ENCODE measurements at places on chromosomes 5 and 9. TPM values are rescaled to one million over a fixed set of nuclear protein-coding genes. Genes with fewer than 3 reads are reported as not detected.

- no peak for DNase-seq
Measured at GRCh38 chr5:168756453-168757391, 177.6 kb upstream of the PANK3 start.

Gene ARL14EPL
- not detected for polyA plus RNA-seq

- no peak for DNase-seq
Measured at GRCh38 chr9:80664327-80665210, 1024.8 kb downstream of the TLE1 start.

- no peak for DNase-seq
Measured at GRCh38 chr5:1948663-1949191, 66.0 kb upstream of the IRX4 start.

Gene TMEM252
- 1.3 TPM for polyA plus RNA-seq

GRCh38 chr9:130663258-130663976 lies 977 bp upstream of the PRDM12 start:
- DNase-seq, result no peak

- no peak for DNase-seq
Measured at GRCh38 chr9:35274993-35275392, 113.2 kb downstream of the UNC13B start.

DNA sequence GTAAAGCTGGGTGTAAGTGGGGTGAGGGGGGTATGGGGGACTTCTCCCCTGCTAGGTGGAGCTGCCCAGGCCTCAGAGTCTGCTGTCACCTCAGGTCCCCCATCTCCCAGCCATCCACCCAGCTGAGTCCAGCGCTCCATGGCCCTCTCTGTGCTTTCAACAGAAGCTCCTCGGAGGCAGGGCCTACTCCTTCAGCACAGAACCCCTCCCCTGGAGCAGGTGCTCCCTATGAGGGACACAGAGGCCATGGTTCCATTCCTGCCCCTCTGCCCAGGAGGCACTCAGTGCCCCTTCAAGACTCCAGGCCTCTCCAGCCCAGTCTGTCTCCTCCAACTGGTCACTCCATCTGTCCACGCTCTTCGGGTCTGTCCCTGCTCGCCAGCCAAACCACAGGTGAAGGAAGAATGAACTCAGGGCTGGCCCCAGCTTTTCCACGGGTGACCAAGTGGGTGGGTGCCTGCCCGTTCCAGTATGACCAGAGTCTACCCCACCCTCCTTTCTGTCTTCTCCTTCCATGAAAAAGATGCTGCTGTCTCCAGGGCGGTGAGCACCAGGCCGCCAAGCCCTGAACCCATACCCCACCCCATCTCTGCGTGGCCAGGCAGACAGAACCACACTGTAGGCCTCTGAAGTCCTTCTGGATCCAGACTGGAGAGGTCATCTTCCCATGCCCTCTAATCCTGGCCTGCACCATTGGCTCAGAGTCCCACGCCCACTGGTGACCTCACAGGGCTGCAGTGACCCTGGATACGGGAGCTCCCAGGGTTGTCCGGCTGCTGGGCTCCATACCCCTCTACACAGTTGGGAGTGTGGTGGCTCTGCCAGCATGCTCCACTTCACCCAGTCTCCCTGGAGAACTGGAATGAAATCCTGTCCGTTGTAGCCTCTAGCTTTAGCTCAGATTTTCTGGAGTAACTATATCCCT lies 11.9 kb downstream of the GBGT1 start:
- DNase-seq, result no peak

- peak; percentile 62 for DNase-seq
Measured at GRCh38 chr5:117504305-117504704, 929.7 kb upstream of the SEMA6A start.

Gene PTGDS
- polyA plus RNA-seq, result 2.3 TPM

Gene PHF24
- 0.23 TPM for polyA plus RNA-seq

DNA sequence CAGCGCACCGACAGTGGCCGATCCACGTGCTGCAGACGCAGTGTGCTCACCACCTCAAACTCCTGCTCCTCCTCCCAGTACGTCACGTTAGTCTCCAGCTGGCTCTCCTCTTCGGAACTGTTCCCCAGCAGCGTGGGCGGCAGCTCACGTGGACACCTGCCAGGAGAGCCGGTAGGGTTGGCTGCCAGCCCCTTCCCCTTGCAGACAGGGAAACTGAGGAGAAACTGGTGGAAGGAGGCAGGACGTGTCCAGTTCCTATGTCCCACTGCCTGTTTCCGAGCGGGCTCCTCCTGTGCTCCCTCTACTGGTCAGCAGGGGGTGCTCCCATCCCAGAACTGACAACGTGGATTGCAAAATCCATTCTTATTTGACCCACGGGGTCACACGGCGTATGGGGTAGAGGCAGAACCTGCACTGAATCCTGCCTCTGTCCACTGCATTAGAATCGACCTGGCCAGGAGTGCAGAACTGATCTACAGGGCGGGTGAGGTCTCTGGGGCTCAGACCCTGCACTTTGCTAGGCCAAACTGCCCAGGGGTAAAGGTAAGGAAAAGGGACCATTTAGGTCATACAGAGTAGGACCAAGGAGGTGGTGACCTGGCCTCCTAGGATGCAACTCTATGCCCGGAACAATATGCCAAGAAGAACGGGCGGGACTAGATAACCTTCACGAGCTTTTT lies 25.7 kb downstream of the PDGFRB start:
- DNase-seq, result peak; percentile 81

DNA sequence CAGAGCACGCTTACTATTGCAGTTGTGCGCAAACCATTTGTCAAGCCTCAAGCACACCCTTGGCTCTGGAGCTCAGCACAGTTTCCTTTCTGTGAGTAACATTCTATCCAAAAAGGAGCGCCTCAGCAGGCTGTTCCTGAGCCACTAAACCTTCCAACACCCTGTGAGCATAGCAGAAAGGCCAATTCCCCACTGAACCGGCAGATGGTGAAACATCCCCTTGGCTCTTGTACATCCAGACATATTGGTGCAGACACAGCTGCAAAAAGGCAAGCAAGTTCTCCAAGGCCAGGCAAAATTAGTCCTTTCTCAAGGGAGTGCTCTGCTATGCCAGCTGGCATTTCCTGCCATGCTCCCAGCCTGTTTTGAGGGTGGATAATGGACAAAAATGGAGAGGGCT lies 44.1 kb upstream of the CEMIP2 start:
- peak; percentile 62 for DNase-seq

Data from muscle of back (tissue), 13 donors.